ENCODE measurements at places on chromosomes 3 and 15.

- DNase-seq, result no peak
- no peak overlapping the region for H3K27ac ChIP-seq
- no peak overlapping the region for H3K4me3 ChIP-seq
- H3K36me3 ChIP-seq, result no peaks in the 10 kb centered on the region
- peaks cover 3% of the 10 kb centered on the region for H3K4me1 ChIP-seq
Observed at GRCh38 chr15:77552066-77552465, 80.6 kb downstream of the LINGO1 start.

DNA sequence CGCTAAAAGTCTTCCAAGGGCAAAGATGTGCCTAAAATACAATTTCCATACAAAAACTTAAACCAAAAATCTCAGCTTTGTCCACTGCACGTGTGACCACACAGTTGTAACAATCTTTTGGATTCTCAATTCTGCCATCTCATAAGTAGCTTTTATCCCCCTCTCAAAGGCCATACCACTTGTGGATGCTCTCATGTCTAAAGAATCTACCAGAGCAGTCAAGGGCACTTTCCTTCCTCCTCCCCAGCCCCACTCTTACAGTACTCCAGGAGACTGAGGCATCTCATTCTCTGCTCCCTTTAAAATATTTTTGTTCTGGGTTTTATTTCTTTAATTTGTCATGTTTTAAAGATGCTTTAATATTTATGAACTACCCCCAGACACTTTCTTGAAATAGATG lies 102.3 kb upstream of the PFN2 start:
- peaks cover 2% of the 10 kb centered on the region for H3K27me3 ChIP-seq
- H3K27ac ChIP-seq, result no peak overlapping the region
- H3K36me3 ChIP-seq, result no peaks in the 10 kb centered on the region
- DNase-seq, result no peak

DNA sequence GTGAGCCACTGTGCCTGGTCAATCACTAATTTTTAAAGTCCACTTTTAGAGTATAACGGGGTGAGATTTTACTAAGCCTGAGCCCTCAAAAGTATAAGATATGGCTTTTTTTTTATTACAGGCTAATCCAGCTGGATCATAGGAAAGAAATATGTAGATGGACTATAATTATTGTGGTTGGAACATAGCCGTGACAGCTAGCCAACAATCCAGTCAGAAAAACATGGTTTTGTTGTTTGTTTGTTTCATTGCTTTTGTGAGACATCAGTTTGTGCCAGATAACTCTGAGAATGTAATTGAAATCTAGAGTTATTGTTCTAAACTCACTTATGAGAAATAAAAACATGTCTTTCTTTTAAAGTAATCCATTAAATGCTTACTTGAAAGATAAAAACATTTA lies 37.3 kb upstream of the ATOSA start:
- no peak overlapping the region for H3K4me3 ChIP-seq
- no peaks in the 10 kb centered on the region for H3K4me1 ChIP-seq
- H3K27me3 ChIP-seq, result no peaks in the 10 kb centered on the region
- H3K27ac ChIP-seq, result no peak overlapping the region
- DNase-seq, result no peak

GRCh38 chr15:67157521-67158252 lies 92.3 kb downstream of the SMAD3 start:
- no peaks in the 10 kb centered on the region for H3K27me3 ChIP-seq
- no peak for DNase-seq
- no peaks in the 10 kb centered on the region for H3K36me3 ChIP-seq
- no peak overlapping the region for H3K4me3 ChIP-seq

DNA sequence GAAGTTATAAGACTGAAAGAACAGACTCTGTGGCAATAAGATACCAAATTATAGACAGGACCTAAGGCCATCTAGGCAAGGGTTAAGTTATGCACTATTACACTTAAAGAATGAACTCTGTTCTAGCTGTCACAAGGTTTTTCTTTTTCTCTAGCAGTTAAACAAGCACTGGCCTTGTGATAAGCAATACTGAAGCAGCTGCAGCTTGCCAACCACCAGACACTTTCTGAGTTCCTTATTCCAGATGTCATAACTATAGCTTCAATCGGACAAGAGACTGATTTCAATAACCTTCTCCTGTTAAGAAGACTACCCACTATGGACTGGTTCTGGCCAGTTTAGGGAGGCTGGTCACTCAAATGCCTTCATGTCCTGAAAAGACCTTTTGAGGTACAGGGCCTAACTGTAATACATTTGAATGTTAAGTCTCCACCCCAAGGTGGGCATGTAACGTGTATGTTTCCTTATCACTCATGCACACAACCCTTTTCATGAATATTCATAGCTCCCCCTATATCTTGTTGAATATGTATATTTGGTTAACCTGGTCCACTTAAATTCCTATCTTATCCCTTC lies 85.8 kb downstream of the CFAP20DC start:
- no peak for DNase-seq
- H3K4me1 ChIP-seq, result no peaks in the 10 kb centered on the region
- no peak overlapping the region for H3K27ac ChIP-seq
- no peak overlapping the region for H3K4me3 ChIP-seq

DNA sequence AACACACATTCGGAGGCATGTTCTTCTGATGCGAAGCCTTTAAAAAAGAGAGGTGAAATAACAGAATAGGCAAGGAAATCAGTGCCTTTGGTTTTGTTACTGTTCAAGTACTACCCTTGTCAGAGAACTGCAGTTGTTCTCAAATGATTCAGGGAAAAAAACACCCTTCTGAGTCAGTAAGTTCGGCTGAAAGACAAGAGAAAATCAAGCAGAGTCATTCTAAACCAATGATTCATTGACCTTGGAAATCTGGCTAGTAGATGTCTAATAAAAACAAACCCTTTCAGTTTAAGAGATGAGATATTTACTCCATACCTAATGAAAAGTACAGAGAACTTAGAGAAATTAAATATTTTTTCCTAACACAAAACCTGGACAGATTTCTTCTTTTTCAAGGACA lies 72.7 kb upstream of the ABI3BP start:
- H3K4me1 ChIP-seq, result no peaks in the 10 kb centered on the region
- no peak for DNase-seq
- H3K27me3 ChIP-seq, result no peaks in the 10 kb centered on the region
- no peak overlapping the region for H3K4me3 ChIP-seq

DNA sequence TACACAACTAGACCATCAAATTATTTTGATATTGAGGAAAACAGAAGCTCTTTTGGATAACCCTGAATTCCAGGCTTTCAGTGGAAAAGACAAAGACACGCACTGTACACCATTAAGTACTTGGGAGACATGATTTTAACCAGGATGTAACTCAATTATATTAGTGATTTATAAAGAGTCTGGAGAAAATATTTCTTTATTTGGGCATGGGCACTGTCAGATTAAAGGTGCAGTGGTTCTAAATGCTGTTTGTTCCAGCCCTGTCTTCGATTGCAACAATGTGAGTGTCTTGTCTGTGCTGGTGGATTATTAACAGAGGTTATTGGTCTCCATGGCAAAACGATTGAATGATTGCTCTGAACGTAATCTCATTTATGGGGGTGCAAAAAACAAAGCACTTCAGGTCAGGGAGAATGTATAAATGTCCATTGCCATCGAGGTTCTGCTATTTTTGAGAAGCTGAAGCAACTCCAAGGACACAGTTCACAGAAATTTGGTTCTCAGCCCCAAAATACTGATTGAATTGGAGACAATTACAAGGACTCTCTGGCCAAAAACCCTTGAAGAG lies at the start of gene TM4SF4:
Gene TM4SF4 (plus strand): TSS at position 448 of the 568 bp plus-strand sequence. CDS start 181 bp downstream, outside the sequence.
- no peak within 1 kb of the TSS for H3K27ac ChIP-seq
- H3K4me3 ChIP-seq, result no peak within 1 kb of the TSS
- H3K4me1 ChIP-seq, result no peaks in the 10 kb centered on the region
- H3K27me3 ChIP-seq, result no peaks in the 10 kb centered on the region

GRCh38 chr3:140845882-140846281 lies 95.8 kb upstream of the SLC25A36 start:
- H3K27ac ChIP-seq, result no peak overlapping the region
- no peak for DNase-seq
- no peaks in the 10 kb centered on the region for H3K27me3 ChIP-seq
- H3K4me1 ChIP-seq, result peaks cover 6% of the 10 kb centered on the region

GRCh38 chr3:114119776-114120175 lies 59.1 kb downstream of the DRD3 start:
- H3K4me3 ChIP-seq, result no peak overlapping the region
- no peak for DNase-seq
- no peaks in the 10 kb centered on the region for H3K36me3 ChIP-seq
- H3K27ac ChIP-seq, result no peak overlapping the region

DNA sequence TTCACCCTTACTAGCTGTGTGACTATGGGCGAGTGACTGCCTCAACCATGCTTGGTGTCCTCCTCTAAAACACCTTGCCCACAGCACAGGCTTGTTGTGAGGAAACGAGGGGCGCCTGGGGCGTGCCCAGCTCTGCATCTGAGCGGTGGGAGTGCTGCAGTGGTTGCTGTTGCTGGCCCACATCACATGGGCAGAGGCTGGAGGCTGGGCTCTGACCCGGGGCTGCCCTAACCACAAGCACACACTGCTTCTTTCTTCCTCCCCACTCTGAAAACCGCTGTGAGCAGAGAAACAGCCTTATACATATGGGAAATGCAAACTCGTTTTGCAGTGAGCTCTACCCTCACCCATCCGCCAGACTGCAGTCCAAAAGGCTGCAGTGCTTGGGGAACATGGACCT lies 74.8 kb upstream of the RPL32 start:
- H3K27ac ChIP-seq, result peak overlapping the region; percentile 52
- H3K4me3 ChIP-seq, result no peak overlapping the region
- no peaks in the 10 kb centered on the region for H3K27me3 ChIP-seq

DNA sequence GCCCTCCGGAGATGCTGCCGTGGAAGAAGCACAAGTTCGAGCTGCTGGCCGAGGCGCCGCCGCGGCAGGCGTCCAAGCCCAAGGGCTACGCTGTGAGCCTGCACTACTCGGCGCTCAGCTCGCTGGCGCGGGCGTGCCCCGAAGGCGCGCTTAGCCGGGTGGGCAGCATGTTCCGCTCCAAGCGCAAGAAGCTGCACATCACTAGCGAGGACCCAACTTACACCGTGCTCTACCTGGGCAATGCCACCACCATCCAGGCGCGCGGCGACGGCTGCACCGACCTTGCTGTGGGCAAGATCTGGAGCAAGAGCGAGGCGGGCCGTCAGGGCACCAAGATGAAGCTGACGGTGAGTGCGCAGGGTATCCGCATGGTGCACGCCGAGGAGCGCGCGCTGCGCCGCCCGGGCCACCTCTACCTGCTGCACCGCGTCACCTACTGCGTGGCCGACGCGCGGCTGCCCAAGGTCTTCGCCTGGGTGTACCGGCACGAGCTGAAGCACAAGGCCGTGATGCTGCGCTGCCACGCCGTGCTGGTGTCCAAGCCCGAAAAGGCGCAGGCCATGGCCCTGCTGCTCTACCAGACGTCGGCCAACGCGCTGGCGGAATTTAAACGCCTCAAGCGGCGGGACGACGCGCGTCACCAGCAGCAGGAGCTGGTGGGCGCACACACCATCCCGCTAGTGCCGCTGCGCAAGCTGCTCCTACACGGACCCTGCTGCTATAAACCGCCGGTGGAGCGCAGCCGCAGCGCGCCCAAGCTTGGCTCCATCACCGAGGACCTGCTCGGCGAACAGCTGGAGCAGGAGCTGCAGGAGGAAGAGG lies 1.3 kb downstream of the FAM43A start:
- DNase-seq, result peak; percentile 66
- peaks cover 64% of the 10 kb centered on the region for H3K4me1 ChIP-seq
- H3K4me3 ChIP-seq, result peak overlapping the region; percentile 86
- no peaks in the 10 kb centered on the region for H3K36me3 ChIP-seq

- no peaks in the 10 kb centered on the region for H3K4me1 ChIP-seq
- no peaks in the 10 kb centered on the region for H3K27me3 ChIP-seq
- no peaks in the 10 kb centered on the region for H3K36me3 ChIP-seq
- H3K4me3 ChIP-seq, result no peak overlapping the region
Observed at GRCh38 chr3:168531116-168531515, 435.4 kb upstream of the GOLIM4 start.

- H3K27me3 ChIP-seq, result peaks cover 13% of the 10 kb centered on the region
- no peaks in the 10 kb centered on the region for H3K4me1 ChIP-seq
- no peak overlapping the region for H3K4me3 ChIP-seq
- no peak overlapping the region for H3K27ac ChIP-seq
- DNase-seq, result no peak
- H3K36me3 ChIP-seq, result no peaks in the 10 kb centered on the region
Observed at GRCh38 chr15:79091204-79091867, 756 bp upstream of the RASGRF1 start.

DNA sequence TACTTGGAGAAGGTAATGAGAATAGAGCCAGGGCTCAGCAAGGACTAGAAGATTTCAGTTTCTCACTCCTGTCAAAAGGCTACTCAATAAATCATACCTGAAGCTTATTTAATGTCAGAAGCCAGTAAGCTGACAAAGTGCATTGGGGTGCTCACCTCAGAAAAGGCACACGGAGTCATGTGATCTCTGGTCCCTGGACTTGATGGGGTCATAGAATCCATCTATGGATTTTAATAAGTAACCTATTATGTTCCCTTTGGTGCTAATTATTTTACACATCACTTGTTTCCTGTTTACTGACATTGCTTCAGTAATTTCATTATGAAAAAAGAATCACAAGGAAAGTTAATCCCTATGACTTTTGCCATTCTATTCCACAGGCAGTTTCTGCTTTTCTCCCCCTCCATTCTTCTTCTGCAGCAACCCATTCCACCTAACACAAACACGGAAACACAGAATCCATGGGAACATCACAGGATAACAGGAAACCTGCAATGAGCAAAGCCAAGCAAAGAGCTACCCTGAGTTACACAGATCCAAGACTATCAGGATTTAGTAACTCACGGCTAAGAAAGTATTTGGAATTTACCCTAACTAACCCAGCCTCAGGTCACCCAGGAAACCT lies 159.6 kb downstream of the MEIS2 start:
- no peak for DNase-seq
- no peak overlapping the region for H3K4me3 ChIP-seq
- H3K27ac ChIP-seq, result no peak overlapping the region
- no peaks in the 10 kb centered on the region for H3K27me3 ChIP-seq
- H3K36me3 ChIP-seq, result no peaks in the 10 kb centered on the region

DNA sequence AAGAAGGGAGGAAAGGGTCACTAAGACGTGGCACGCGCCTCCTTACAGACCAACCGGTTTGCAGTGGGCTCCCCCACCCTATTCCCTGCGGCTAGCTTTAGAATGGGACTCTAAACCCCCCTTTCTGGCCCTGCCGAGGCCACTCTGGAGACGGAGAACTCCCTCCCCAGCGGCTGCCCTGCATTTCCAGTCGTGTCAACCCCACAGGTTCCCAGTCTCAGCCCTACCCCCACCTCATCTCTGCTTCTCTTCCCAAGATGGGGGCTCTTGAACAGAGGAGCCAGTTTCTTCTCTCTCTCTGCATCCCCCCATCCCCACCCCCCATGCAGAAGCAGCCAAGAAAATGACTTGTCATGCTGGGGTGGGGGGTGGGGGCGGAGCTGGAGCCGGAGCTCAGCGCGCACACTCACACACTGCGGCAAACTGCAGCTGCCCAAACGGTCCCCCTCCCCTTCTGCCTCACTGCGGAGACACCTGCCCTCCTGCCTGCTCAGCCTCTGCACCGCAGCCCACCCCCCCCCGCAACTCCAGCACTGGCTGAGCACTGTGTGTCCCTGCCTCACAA lies 871 bp downstream of the MAP1A start:
- peaks cover 11% of the 10 kb centered on the region for H3K4me1 ChIP-seq
- no peak overlapping the region for H3K4me3 ChIP-seq
- no peak overlapping the region for H3K27ac ChIP-seq
- H3K27me3 ChIP-seq, result peaks cover 11% of the 10 kb centered on the region
